Hepatic stellate cell (primary cell): ENCODE measurements at places on chromosomes 7 and 10.

- no peak for DNase-seq
Observed at GRCh38 chr7:139183878-139184338, 47.1 kb upstream of the UBN2 start.

DNA sequence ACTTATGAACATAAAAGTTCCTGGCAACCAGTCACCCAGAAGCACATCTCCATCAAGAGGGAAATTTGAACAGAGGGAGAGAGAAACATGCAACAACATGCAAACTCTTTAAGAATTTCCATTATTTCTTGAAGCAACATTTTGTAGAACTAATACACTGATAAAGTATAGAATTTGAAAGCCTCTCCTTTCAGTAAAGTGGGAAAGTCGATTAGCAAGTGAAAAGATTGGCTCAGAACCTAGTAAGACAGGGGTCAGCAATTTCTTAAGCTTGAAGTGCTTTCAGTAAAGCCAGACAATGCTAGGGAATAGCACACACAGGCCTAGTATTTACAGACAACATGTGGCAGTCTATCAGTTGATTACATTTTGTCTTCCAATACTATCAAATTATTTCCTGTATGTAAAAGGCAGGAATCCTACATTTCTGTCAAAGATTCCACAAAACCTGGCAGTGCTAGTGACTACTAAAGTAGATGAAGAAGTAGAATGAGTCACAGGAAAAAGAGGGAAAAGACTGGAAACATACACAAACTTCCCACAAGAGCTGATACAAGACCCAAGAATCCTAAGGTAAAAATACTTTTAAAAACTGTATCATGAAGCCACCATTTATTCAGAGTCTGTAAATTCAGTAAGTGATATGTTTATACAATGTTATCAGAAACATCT, 25.2 kb downstream of the DNAJC1 start:
- no peak for DNase-seq

GRCh38 chr7:103292122-103292521, 5.1 kb upstream of the PMPCB start:
- no peak for DNase-seq

GRCh38 chr7:81285142-81285871, 366.5 kb upstream of the SEMA3C start:
- DNase-seq: peak; percentile 17

GRCh38 chr10:34866848-34867247, 51.8 kb upstream of the PARD3 start:
- DNase-seq: no peak

DNA sequence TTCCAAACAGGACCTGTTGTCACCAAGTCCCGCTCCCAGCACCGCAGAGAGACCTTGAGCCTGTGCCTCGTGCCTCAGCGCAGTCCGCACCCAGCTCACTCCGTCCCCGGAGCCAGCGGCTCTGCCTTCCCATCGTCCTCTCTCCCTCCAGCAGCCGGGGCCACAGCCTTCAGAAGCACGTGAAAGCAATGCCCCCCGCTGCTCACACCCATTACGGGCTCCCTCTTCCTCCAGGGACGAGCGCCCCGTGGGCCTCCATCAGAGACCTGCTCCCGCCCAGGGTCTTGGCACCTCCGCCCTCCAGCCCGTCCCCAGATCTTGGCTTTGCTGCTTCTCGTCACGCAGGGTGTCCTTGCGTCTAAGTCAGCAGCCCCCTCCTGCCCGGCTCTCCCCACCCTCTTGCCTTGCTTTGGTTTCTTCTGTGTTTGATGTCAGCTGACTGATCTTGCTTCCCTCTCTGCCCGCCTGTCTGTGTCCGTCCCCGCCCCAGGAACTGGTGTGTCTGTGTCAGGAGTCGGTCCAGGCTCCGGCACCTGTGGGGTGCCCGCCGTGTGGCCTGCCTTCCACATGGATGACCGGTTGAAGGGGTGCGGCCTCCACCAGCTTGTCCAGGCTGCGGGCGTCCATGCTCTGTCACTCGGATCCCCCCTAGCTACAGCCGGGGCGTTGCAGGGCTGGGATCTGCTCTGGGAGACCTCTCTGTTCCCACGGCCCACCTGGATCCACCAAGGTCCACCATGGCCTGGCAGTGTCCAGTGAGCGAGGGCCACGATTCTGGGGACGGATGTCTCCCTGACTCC, 61.9 kb downstream of the FOXL3 start:
- no peak for DNase-seq

DNA sequence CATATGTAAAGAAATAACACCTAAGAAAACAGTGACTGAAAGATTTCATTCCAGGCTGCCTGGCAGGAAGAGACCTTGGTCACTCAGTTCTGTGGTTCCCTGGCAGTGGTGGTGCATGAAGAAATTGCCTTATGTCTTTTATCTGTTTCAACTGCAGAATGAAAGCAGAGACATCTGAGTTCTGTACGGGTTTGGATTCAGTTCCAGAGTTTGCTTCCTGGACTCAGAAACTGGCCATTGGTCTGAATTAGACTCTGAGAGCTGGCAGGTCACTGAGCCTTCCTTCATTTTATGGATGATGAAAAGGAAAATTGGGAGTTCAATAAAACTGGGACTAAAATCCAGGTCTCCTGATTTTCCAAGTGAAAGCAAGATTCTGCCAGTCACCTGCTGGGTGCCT, 428.9 kb upstream of the AUTS2 start:
- no peak for DNase-seq

- no peak for DNase-seq
Observed at GRCh38 chr10:52297747-52298146, 16.3 kb upstream of the DKK1 start.

- no peak for DNase-seq
Observed at GRCh38 chr10:47059606-47060311, 148.5 kb downstream of the PTPN20 start.
